Bone marrow (tissue), 2 donors: ENCODE measurements at places on chromosomes 12 and 14.

- no peak for DNase-seq
Measured at GRCh38 chr12:125983094-125983783, 918.0 kb downstream of the AACS start.

GRCh38 chr14:67335781-67336180 lies 23.8 kb downstream of the ATP6V1D start:
- DNase-seq = no peak

GRCh38 chr14:104747876-104748275 lies 5.1 kb upstream of the SIVA1 start:
- DNase-seq = no peak

GRCh38 chr12:99454539-99455172 lies 192.9 kb upstream of the GARIN6 start:
- DNase-seq = no peak

- DNase-seq = no peak
Measured at GRCh38 chr12:79299447-79300198, 391.1 kb downstream of the PAWR start.
